ENCODE measurements at places on chromosomes 11 and 22. TPM values are rescaled to one million over a fixed set of nuclear protein-coding genes. Genes with fewer than 3 reads are reported as not detected.

- no peak for DNase-seq
These were observed 11.9 kb upstream of the ARHGAP42 start for GRCh38 chr11:100675115-100675650.

GRCh38 chr11:120310870-120311269 lies 14.2 kb upstream of the TLCD5 start:
- no peak for DNase-seq

DNA sequence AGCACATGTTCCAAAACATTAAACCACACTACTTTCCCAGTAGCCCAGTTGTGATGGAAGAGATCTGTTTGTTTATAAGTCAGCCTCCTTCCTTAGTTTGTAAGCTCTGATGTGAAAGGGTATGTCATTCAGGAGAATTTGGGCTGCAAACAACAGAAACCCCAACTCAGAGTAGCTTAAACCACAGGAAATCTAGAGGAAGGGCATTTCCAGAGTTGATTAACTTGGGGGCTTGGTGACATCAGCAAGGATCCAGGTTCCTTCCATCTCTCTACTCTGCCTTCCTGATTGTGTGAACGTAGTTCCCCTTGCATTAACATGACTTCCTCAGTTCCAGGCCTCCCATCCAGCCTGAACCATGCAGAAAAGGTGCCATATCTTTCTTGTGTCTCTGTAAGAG lies 6.5 kb upstream of the FJX1 start:
- no peak for DNase-seq

- no peak for DNase-seq
These were observed 767.3 kb downstream of the FAM181B start for GRCh38 chr11:81966340-81966739.

PRR33 gene
- 0.16 TPM for total RNA-seq

Measured in activated B cell treated with CpG ODN at 0.5 μM for 24 hours (primary cell).